ENCODE measurements at places on chromosomes 3 and 15.
A peak's percentile ranks its signal among the peaks of the same experiment; 100 is the strongest.

DNA sequence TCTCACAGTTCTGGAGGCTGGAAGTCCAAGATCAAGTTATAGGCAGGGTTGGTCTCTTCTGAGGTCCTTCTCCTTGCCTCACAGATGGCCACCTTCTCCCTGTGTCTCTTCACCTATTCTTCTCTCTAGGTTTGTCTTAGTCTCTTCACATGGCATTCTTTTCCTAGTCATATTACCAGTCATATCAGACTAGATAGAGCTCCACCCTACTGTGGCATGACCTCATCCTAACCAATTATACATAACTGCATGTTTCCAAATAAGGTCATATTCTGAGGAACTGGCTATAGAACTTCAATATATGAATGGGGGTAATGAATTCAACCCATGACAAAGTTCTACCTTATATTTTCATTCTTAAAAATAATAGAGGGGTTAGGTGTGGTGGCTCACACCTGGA, 196.4 kb upstream of the UBE3A start:
- no peak for DNase-seq

- peak; percentile 64 for DNase-seq
Measured at GRCh38 chr15:99402014-99402729, 150.9 kb downstream of the LRRC28 start.

DNA sequence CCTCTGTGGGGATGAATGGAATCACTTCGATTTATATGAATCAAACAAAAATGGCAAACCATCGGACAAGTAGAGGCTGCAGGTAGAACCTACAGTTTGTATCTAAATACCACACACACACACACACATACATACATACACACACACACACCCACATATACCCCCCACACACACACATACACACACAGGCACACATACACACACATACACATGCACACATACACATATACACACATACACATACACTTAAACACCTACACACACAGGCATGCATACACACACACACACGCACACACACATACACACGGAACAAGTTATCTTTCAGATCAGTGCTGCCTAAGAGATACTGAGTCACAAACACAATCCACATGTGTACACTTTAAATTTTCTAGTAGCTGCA, 24.3 kb downstream of the HEG1 start:
- DNase-seq, result no peak

DNA sequence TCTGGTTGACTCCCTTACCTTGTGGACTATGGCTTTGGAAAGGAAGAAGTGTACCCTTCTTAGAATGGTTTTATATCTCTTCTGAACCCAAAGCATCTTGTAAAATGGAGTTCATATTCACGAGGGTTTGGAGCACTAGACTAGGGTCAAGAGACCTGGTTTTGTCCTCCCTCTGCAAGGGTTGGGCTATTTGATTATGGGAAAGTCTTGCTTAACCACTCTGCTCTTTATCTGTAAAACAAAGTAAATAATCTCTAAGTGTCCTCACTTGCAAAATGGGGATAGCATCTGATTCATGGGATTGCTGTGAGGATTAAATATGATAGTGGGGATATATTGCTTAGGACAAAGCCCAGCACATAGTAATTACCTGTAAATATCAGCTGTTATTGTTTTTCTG, 17.9 kb upstream of the SLC2A2 start:
- DNase-seq, result no peak
